ENCODE measurements at places on chromosomes 6 and 20.

GRCh38 chr6:119482850-119483285 is 133.3 kb upstream of the MAN1A1 start:
- DNase-seq = no peak

- DNase-seq = no peak
These were observed 39.6 kb downstream of the KIAA0319 start for GRCh38 chr6:24606200-24606930.

- no peak for DNase-seq
These were observed 47.6 kb downstream of the RALGAPB start for GRCh38 chr20:38520261-38520660.

- no peak for DNase-seq
These were observed 588.9 kb downstream of the RNF144B start for GRCh38 chr6:18976091-18976490.

- DNase-seq = no peak
These were observed 400 bp downstream of the PAK1IP1 start for GRCh38 chr6:10695086-10695657.

GRCh38 chr6:138925806-138926205 is 62.2 kb downstream of the REPS1 start:
- no peak for DNase-seq

- DNase-seq = no peak
These were observed 558.2 kb downstream of the EYS start for GRCh38 chr6:65148839-65149238.

DNA sequence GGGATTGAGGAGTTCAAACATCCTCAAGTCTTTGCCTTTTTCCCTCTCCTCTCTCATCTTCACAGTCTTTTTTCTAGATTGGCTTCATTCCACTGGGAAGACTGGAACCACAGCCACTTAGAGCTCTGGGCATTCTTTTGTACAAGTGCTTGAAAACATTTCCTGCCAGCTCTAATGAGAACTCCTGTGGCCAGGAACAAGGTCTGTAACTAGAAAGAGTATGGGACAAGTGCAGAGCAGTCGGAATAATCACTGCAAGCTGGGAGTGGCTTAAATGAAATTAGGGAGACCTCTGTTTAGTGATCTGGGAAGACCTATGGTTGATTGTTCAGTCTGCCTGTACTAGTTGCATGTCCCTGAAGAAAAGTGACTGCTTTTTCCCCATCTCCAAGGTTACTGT is 41.0 kb upstream of the SMIM8 start:
- no peak for DNase-seq

DNA sequence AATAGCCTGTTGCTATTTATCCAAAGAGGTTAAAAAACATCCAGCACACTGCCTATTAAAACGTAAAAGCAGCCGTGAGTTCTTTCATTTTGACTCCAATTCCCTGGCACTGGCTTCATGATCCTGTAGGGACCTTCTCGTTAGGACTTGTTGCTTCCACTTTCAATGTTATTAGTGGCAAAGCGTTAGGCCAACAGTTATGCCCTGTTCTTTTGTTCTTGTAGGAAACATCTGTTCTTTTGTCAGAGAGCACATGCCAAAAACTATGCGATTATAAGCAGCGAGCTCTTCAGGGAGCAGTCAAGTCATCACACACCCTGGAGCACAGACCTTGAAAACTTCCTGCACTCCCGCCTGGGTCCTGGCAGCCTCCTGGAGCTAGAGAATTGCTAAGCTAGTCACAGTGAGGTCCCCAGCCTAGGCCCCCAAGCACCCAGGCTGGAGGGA is 609.5 kb upstream of the ARID1B start:
- DNase-seq = no peak

DNA sequence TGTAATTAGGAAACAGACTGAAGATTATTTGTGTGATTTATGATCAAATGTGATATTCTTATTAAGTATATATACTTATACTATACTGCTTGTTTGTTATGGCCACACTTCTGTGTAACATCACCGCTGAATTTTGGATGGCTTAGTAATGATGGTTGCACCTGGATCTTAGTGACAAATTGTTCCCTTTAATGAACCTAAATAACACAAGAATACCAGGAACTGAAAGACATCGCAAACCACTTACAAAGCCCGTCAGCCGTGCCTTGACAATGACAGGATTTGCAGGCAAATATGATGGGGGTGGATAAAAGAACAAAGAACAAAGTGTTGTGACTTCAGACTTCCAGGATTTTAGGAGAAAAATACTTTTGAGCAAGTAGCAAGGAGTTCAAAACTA is 67.1 kb downstream of the LAMP5 start:
- no peak for DNase-seq

DNA sequence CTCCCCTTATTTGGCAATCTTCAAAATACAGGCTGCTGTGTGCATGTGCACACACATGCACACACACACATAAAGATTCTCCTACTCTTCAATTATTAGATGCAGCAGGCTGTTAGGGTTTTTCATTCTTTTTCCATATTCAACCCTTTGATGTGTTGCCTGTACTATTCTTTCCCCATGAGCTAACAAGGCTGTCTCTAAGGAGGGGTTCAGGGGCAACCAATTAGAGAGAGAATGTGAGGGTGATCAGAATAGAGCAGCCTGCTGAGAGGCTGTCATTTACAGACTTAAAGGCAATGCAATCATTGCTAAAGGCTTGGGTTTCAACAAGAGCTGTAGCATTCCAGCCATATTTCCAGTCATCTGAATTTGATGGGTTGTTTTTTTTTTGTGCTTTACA is 467.4 kb upstream of the ID4 start:
- DNase-seq = no peak

DNA sequence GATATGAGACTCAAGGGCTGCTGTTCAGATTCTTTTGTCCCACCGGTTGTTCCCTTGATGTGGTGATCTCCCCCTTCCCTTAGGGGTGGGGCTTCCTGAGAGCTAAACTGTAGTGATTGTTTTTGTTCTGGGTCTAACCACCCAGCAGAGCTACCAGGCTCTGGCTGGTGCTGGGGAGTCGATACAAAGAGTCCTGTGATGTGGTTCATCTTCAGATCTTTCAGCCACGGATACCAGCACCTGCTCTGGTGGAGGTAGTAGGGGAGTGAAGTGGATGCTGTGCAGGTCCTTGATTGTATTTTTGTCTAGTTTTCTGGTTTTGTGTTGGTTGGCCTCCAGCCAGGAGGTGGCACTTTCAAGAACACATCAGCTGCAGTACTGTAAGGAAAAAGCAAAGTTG is 801.6 kb downstream of the EPHA7 start:
- no peak for DNase-seq

DNA sequence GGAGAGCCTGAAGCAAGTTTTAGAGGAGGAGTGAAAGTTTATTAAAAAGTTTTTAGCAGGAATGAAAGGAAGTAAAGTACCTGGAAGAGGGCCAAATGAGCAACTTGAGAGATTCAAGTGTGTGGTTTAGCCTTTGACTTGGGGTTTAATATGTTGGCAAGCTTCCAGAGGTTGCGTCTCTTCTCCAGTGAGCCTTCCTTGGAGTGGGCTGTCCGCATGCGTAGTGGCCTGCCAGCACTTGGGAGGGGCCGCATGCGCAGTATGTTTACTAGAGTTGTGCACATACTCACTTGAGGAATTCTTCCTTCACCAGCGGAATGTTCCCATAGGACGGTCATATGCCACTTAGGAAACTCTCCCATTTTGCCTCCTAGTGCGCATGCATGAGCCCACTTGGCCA is 235.2 kb downstream of the ALDH8A1 start:
- no peak for DNase-seq

GRCh38 chr6:16578695-16579285 is 182.5 kb downstream of the ATXN1 start:
- no peak for DNase-seq

DNA sequence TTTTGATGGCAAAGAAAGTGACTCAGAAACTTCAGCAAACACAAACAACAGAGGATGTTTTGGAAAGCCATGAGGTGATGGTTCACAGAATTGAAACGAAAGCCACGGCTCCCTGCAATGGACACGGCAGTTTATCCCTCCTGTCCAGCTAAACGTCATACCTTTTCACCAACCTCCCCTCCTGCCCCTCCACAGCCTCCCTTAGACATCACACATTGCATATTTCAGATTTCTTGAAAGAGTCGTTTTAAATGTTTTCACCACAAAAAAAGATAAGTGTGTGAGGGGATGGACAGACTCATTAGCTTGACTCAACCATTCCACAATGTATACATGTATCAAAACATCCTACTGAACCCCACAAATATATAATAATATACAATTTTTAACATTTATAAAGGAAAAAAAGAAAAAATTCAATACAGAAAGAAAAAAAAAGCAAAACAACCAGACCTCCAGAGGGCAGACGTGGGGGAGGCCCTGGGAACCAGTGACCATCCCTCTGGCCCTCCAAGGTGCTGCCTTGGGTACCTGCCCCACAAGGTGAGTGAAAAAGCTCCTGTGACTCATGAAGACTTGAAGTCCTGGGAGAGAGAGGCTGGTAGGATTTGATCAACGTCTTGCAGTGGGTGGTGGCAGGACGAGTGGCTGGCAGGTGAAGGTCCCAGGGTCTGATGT is 117.2 kb upstream of the THBS2 start:
- no peak for DNase-seq

GRCh38 chr6:10540073-10540746 is 19.1 kb downstream of the GCNT2 start:
- DNase-seq = no peak

GRCh38 chr6:119760046-119760445 is 410.5 kb upstream of the MAN1A1 start:
- DNase-seq = no peak

DNA sequence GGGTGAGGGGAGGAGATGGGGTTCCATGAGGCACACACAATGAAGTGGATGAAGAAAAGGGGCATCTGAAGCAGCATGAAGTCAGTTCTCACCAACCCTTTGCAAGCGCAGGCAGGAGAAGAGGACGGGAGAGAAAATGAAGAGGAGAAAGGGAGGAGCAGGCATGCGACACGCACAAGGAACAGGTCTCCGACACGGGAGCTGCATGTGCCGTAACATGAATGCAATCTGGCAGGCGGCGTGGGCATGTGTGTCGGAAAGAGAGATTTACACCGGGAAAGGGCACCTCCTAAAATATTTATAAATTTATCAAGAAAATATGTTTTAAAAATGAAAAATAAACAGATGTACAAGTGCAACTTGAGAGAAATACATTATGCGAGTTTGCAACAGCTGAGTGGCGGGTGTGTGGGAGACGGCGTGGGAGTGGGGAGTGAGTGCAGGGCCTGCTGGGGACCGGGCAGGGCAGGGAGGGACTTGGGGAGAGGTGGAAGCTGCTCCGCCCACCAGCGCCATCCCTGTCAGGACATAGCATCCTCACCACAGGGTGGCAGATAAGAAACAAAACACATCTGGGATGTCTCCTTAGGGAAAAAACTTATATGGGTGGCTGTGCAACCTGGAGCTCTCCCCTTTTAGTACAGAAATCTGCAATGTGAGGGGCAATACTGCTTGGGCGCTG is 40.6 kb downstream of the GJA10 start:
- no peak for DNase-seq

DNA sequence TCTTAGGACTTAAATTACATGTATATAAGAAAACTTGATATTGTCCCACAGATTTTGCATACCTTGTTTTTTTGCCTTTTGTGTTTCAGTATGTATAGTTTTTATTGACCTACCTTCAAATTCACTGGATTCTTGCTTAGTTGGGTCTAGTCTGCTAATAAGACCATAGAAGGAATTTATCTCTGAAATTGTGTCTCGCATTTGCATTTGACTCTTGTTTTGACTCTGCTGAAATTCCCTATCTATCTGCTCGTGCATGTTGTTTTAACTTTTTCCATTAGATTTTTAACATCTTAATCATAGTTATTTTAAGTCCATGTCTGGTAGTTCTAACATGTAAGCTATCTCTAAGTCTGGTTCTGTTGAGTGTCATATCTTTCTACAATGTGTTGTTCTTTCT is 163.9 kb downstream of the SCP2D1 start:
- DNase-seq = no peak

- no peak for DNase-seq
These were observed 81.5 kb downstream of the RTN4IP1 start for GRCh38 chr6:106547601-106548453.

- no peak for DNase-seq
These were observed 22.5 kb downstream of the PLAGL2 start for GRCh38 chr20:32184961-32185603.

DNA sequence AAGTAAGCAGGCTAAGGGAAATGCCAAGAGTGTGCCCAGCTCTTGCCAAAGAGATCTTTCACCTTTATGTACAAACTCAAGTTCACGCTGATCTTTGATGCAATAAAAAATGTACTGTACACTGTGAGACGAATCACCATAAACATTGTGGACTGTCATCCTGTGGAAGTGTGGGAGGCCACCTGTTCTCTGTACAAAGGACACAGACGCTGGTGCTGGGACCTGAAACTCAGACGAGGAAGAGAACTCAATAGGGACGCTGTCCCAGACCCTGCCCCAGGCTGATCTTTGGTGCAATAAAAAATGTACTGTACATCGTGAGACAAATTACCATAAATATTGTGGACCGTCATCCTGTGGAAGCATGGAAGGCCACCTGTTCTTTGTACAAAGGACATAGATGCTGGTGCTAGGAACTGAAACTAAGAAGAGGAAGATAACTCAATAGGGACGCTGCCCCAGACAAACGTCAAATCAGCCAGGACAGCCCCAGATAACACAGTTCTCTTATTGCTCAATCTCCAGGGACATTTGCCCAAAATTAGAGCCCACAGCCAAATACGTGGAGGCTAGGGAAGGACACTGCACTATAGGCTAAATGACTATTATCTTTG is 312.7 kb upstream of the SGK1 start:
- DNase-seq = peak; percentile 39

- no peak for DNase-seq
These were observed at the start of gene SFTA2 for GRCh38 chr6:30931969-30932645. TSS of gene SFTA2 (minus strand) at chr6:30932170. CDS start at chr6:30932096, 74 bp downstream.

- DNase-seq = peak; percentile 2
These were observed 85.1 kb downstream of the CLIC5 start for GRCh38 chr6:45930420-45931040.

DNA sequence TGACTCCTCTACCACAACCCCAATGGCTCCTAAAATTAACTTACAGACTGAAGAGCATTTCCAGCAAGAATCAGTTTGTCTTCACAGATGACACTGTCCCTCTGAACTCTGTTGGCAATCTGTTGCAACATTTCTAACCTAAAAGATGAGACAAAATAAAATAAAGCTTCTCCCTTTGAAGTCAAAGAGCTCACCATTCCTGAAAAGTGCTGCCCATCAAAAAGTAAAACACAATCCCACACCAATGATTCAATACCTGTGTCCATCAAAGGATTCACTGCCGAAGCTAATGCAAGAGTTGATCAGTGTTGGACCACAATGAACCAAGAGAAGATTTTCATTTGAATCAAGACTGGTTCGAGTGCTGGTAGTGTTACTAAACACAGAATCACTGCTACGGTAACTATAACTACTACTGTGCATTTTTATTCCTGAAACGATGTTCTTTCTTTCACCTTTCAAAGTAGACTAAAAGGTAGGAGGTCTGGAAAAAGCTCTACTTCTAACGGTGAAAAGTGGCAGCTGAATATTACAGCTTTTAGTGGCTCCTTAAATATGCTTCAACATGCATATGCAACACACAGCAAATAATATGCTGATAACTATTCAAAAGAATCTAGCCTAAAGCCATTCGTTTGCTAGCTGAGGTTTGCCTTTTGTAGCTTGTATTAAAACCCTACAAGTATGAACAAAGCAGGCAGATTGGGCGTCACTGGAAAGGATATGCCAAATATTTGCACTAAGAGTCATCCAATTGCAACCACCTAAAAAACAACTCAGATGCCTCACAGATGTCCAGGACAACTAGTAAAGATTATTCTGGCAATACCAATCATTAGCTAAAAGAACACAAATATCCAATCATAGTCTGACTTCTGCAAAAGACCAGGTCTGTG is at the start of gene DST:
DST (minus strand) TSS at position 524 of the 896 bp plus-strand sequence.
- no peak for DNase-seq

All from HL-60 (cell line).